Hypothalamus (tissue), 51 donors: ENCODE measurements at places on chromosomes 1 and 21.

GRCh38 chr1:187839873-187840272, 1011.1 kb downstream of the PLA2G4A start:
- no peak for DNase-seq

DNA sequence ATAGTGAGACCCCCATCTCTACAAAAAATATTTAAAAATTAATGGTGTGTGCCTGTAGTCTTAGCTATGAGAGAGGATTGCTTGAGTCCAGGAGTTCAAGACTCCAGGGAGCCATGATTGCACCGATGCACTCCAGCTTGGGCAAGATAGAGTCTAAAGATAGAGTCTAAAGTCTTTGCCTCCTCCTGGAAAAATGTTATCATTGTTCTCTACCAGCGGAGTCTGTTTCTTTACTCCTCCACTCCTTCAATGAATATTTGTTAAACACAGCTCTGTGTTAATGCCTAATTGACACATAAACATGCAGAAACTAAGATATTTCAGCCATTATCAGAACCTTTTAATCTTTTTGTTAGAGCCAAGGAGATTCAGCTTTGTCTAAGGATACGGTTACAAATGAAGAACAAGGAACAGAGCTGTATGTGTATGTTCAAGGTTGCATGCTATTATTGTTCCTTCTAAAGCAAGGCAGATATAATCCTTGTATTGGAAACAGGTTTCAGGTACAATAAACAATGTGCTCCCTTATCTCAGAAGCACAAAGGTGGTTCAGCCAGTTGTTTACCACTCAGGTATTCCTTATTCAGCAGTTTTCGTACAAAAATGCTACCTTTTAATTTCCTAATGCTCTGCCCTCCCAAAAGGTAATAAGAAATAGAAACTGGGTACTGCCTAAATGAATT, 15.4 kb downstream of the OVAAL start:
- no peak for DNase-seq

DNA sequence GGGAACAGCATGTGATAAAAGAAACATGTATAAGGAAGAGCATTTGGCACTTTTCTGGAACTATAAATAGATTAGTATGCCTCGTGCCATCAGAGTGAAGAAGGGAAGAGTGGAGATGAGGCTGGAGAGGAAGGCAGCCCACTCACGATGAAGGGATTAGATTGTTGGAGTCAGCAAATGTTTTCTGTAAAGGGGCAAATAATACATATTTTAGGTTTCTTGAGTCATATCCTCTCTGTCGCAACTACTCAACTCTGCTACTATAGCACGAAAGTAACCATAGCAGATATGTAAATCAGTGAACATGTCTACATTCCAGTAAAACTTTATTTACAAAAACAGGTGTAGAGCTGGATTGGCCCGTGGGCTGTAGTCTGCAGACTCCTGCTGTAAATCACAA, 147.8 kb downstream of the TENT5C start:
- DNase-seq: no peak

- DNase-seq: no peak
Measured at GRCh38 chr1:7429290-7429689, 341.8 kb upstream of the VAMP3 start.

DNA sequence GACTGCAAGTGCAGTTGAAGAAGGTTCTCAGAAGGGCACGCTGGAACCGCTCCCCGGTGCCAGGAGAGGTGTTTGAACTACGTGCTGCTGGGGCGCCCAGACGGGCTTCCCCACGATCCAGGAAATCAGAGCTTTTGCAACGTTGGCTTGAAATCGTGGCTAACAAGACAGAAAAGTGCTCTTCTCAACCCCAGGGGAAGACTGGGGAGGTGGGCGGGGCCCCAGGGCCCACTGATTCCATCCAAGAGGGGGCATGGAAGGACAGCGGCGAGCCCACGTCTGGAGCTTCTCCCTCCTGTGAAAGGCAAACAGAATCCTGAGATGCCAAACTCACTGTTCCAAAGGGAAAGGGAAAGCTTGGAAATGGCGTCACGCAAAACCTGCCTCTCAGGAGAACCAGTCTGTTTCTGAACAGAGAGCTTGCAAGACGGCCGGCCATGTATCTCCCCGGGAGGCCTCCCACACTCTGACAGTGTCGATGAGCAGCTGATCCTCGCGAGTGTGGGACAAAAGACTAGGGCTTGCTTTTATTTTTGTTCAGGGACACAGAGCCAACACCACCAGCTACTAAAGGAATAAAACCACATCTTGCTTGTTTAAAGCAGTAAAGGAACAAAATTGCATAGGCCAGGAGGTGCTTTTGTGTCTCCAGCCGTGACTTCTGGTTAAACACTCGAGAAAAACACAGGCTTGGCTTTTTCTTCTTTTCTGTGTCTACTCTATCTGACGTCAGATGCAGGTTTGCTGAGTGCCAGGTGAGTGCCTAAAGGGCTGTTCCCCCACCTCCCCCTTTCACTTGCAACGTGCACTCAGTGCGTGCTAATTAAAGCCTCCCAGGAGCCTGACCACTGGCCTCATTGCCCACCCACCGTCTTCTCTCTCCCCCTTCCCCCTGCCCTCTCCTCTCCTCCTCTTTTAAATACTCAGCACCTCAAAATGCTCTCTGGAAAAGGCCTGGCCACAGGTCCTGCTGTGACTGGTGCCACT, 41.5 kb downstream of the LRRC3 start:
- DNase-seq: no peak

DNA sequence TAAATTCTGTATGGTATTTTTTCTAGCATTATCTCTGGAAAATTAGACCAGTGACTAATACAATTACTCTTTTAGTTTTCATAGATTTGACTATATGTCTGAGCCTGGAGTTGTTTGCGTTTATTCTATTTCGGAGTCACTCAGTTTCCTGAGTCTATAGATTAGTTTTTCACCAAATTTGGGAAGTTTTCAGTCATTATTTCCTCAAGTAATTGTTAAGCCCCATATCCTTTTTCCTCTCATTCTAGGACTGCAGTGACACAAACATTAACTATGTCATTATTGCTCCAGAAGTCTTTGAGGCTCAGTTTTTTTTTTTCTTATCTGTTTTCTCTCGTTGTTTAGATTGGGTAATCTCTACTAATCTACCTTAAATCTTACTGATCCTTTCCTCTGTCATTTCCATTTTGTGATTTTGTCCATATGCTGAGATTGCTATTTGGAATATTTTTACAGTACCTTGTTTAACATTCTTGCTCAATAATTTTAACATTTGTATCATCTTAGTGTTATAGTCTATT, 886.2 kb downstream of the LTN1 start:
- DNase-seq: no peak

- DNase-seq: no peak
Measured at GRCh38 chr1:38899560-38899959, 18.2 kb upstream of the GJA9 start.
